Uterus (tissue), 4 donors: ENCODE measurements at places on chromosomes 13 and 19. TPM values are rescaled to one million over a fixed set of nuclear protein-coding genes. Genes with fewer than 3 reads are reported as not detected.
A peak's percentile ranks its signal among the peaks of the same experiment; 100 is the strongest.

BCKDHA gene
- total RNA-seq, result 20.0 TPM

TRPC4 gene
- total RNA-seq, result 13.3 TPM

CDC37 gene
- total RNA-seq, result 158 TPM

AP1M2 gene
- not detected for total RNA-seq

DNA sequence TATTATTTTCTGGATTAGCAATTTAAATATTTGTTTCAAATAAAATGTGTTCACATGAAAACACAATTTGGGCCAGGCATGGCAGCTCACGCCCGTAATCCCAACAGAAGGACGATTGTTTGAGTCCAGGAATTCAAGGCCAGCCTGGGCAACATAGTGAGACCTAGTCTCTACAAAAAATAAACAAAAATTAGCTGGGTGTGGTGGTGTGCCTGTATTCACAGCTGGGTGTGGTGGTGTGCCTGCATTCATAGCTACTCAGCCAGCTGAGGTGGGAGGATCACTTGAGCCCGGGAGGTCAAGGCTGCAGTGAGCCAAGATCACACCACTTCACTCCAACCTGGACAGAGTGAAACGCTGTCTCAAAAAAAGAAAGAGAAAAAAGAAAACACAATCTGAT is 46.4 kb downstream of the KPNA3 start:
- no peak for DNase-seq

DNA sequence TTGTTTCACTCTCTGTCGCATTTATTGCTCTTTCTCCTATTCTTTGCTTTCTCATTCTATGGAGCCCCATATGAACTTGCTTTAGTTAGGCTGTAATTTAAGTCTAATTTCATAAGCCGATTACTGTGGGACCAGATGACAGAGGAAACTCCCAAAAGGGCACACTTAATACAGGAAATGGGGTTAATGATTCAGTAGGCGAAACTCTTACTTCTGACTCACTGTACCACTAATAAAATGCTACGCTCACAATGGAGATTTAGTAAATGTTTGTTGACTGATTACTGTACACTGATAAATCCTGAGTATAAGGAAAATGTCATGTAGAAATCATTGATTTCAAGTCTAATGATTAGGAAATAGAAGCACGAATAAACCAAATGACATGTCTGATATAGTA is 276.4 kb downstream of the KLF5 start:
- DNase-seq, result no peak

GRCh38 chr13:33322543-33322809 is 36.9 kb upstream of the STARD13 start:
- peak; percentile 79 for DNase-seq

DNA sequence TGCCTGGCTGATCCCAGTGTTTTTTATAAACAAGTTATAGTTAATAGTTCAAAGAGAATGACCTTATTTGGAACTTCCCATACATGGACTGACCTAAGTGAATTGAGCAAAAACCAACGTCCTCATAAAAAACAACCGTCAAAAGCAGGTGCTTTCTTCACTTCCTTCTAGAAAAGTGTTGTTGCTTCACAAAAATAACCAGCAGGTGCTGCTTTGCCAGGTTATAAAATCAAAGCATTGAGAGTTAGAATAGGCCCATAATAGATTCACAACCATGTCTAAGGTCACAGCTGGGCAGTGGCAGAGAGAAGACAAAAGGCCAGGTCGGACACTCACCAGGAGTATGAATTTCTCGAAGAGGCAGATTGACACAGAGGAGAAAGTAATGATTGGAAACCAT is 9.5 kb downstream of the RUBCNL start:
- no peak for DNase-seq

DNA sequence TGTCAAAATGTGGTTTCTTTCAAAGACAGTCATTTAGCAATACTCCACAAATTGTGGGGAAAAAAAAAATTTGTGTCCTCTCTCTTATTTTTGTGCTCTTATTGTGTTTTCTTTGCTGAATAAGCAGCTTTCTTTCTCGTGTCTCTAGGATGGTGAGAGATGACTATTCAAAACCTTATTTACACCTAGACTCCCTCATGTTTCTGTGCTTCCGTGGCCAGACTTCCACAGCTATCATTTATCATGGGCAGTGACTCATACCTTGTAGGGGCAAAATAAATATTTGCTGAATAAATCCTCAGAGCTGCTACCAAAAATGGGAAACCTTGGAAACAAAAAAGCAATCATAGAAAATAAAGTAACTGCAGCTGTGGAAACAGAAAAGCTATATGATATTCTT is 204.9 kb upstream of the MIR17HG start:
- no peak for DNase-seq

DNA sequence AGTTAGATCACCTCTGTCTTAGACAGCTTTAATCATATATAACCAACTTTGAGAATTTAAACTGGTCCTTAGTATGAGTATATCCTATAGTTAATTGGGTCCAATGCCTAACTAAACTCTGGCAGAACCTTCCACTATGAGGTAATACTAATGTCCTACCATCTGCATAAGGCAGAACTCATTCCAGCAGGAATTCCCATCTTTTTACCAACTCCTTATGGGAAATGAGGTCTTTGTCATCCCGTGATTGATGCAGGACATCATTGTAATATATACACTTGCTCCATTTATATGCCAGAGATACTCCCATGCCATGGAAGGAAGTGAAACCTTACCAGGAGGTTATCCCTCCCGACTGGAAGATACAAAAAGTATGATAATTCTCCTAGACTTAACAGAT is 2.8 kb downstream of the KCTD4 start:
- no peak for DNase-seq

DNA sequence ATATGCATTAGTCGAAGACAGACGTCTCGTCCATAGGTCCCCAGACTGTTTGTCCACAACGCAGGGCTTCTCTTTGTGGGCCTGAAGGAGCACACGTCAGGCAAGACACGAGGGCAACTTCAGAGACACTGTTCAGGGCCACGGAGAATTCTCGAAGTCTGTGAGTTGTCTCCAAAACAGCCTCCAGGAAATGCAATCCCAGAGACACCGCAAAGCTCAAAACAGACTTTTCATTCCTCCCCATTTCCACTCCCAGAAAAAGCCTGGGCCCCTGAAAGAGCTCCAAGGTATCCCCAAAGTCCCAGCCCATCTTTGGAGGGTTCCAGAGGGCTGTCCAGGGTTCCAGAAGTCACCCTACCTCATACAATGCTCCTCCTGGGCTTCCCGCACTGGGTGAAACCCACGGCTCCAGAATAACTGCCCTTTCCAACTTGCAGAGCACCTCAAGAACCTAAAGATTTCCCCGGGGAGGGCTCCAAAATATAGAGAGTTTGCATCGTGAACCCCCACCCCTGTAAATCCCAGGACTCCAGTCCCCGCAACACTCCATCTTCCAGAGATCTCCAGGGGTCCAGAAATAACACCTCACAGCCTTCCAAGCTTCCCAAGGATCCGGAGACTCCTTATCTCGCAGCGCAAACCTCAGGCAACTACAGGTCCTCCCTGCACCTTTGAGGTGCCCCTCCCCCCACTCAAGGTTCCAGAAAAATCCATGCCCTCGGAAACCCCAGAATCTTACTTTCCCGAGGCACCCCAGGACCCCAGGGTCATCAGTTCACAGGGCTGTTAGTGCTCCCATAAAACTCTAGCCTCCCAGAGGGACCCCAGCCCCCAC is 687 bp upstream of the FTL start:
- DNase-seq, result no peak

GRCh38 chr13:73138276-73138637 is 79.5 kb downstream of the KLF5 start:
- no peak for DNase-seq

DNA sequence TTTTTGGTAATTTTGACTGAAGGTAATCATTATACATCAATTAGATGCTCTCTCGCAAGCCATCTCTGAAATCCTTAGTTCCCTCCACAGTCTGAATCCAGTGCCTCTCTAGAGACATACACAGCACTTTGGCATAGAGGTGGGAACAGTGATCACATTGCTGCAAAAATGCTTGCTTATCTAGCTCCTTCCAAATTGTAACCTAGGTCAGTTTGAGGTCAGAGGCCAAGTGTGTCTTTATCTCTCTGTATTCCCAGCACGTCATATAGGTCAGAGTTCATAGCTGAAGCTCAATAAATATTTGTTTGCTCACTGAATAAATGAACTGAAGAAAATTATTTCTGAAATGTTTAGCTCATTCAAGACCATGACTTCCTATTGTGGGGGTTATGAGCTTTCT is 462.5 kb downstream of the DIAPH3 start:
- no peak for DNase-seq

GRCh38 chr19:4800591-4801081 is 9.1 kb downstream of the FEM1A start:
- no peak for DNase-seq

- no peak for DNase-seq
These were observed 4.0 kb downstream of the GRIN2D start for GRCh38 chr19:48397263-48398101.

DNA sequence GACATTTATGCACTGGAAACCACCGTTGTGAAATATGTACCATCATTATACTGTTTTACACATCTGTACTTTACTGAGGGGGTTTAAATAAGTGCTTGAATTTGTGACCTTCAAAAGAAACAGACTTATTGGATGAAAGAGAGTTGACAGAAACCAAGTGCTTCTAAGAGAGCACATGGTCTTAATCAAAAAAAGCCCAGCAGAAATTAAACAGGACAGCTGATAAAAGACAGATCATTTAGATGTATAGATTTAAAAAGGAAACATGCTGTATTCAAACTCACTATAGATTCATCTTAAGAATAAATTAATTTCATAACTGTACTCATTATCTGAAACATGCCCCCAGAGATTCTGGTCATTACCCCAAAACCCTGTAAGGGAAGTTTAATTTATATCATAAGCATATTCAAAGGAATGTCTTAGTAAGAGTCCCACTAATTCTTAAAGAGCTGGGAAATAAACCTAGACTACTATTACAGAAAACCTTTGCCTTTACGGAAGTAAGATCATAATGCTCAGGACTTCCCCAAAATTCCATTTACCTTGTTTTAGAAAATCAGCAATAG is 421.8 kb downstream of the DCT start:
- no peak for DNase-seq
